GM12891 (cell line): ENCODE measurements at places on chromosomes 1 and 21.

GRCh38 chr1:84398175-84399155 is at the start of gene DNASE2B:
Gene DNASE2B, plus strand, starts transcription at chr1:84398484. Its CDS starts 81 bp downstream, at chr1:84398565.
- no peak for DNase-seq

DNA sequence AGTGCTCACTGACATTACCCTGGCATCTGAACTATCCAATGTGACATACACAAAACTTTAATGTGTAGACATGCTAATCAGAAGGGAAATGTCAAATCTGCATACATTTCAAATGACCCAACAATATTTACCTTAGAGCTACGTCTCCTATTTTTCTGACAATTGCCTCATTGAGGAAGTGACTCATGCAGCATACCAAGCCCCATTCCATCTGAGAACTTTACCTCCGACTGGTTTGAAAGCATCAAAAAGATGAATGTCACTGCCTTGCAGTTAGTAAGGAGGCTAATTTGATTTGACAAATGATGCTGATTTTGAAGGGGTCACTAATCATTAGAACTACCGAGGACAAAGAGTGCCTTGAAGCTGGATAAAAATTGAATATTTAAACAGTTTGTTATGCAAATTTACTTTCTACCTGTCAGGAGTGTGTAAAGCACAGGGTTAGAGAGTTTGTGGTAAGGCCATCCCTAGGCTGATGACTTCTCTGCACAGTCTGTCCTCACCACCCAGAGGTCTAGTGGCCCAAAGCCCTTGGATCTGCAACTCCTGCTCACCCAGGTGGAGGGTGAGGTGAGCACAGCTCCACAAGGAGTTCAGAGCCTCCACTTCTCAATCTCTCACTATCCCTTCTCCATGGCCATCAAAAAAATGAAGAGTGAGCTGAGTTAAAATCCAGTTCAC is 500.3 kb upstream of the C1orf87 start:
- no peak for DNase-seq

DNA sequence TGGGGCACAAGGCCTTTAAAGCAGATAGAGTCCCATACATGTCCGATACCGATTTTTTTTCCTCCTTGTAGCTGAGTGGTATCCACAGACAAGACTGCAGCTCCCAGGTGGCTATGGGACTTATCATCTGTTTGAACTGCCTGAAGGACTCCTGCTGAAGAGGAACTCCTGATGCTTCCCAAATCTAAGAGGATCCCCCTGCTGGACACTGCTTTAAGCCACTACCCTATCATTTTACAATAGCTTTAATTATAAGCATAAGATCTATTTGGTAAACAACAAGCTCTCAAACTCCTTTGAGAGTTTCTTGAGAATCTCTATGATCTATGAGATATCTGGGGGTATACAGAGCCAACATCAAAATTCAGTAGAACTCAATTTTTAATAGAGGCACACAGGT is 11.7 kb downstream of the NDC1 start:
- DNase-seq, result no peak

DNA sequence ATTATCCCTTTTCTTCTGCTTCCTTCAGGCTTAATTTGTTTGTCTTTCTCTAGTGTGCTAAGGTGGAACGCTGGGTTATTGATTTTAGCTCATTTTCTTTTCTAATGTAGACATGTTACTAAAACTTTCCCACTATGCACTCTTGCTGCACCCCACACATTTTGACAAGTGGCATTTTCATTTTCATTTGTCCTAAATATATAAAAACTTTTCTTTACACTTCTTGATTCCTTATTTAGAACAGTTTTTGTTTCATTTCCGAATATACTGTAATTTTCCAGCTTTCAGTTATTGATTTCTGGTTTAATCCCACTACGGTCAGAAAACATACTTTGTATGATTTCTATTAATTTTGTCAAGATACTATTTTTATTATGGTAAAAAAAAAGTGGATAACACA is 25.3 kb downstream of the SH3BP5L start:
- no peak for DNase-seq

GRCh38 chr1:244052728-244053312 is 1.7 kb downstream of the ZBTB18 start:
- DNase-seq, result no peak

DNA sequence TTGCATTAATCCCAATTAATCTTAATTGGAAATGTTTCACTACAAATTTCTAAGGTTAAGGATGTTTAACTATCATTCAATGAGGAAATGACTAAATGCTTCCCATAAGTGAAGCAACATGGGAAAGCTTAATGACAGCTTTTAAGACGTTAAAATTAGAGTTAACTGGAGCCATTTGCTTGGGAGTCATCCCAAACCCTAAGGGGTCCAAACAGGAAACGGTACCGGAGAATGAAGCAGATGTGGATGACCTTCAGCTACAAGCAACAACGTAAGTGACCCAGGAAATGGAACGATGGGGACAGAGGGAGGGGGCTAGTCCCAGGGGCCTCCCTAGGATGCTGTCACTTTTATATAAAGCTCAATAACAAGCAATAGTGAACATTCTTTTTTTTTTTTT is 62.2 kb downstream of the CAPZB start:
- no peak for DNase-seq

DNA sequence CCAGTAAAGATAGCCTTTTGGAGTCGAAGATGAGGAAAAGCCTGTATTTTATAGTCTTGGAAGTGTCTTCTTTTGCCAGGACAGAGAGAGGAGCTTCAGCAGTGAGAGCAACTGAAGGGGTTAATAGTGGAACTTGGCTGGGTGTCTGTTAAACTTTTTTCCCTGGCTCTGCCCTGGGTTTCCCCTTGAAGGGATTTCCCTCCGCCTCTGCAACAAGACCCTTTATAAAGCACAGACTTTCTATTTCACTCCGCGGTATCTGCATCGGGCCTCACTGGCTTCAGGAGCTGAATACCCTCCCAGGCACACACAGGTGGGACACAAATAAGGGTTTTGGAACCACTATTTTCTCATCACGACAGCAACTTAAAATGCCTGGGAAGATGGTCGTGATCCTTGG is at the start of gene VCAM1:
Gene VCAM1, plus strand, starts transcription at position 253 of the 400 bp plus-strand sequence. Its CDS starts 119 bp downstream, at position 372.
- DNase-seq, result no peak

DNA sequence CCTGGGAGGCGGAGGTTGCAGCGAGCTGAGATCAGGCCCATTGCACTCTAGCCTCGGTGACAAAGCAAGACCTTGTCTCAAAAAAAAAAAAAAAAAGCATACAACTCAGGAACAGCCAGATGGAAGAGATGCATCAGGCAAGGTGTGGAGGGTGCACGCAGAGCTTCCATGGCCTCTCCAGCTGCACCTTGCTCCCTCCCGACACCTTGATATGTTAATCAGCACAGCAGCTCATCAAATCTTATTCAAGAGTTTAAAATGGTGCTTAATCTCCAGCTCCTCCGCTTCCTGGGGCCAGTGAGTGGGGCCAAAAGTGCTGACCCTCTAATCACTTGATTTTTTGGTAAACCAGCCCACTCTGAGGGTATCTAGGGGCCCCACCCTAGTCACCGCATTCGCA is 29.3 kb upstream of the FAM89A start:
- no peak for DNase-seq

GRCh38 chr1:209650454-209650853 is 1.8 kb downstream of the LAMB3 start:
- DNase-seq, result no peak

GRCh38 chr1:12302798-12303447 is 73.1 kb downstream of the VPS13D start:
- no peak for DNase-seq

DNA sequence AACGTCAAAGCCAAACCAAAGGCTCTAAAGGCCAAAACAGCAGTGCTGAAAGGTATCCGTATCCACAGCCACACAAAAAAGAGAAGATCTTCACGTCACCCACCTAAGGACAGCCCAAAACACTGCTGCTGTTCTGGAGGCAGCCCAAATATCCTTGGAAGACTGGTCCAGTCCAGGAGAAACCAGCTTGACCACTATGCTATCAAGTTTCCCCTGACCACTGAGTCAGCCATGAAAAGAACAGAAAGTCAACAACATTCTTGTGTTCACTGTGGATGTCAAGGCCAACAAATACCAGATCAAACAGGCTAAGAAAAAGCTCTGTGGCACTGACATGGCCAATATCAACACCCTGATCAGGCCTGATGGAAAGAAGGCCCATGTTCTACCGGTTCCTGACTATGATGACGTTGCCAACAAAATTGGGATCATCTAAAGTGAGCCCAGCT is 32.1 kb downstream of the ARID4B start:
- no peak for DNase-seq

GRCh38 chr1:146036965-146037646 is 15.6 kb upstream of the HJV start:
- no peak for DNase-seq

- no peak for DNase-seq
These were observed 94.8 kb downstream of the ATP5PO start for GRCh38 chr21:33820798-33821197.

- DNase-seq, result no peak
These were observed 58.9 kb downstream of the VPS26C start for GRCh38 chr21:37208056-37208721.

DNA sequence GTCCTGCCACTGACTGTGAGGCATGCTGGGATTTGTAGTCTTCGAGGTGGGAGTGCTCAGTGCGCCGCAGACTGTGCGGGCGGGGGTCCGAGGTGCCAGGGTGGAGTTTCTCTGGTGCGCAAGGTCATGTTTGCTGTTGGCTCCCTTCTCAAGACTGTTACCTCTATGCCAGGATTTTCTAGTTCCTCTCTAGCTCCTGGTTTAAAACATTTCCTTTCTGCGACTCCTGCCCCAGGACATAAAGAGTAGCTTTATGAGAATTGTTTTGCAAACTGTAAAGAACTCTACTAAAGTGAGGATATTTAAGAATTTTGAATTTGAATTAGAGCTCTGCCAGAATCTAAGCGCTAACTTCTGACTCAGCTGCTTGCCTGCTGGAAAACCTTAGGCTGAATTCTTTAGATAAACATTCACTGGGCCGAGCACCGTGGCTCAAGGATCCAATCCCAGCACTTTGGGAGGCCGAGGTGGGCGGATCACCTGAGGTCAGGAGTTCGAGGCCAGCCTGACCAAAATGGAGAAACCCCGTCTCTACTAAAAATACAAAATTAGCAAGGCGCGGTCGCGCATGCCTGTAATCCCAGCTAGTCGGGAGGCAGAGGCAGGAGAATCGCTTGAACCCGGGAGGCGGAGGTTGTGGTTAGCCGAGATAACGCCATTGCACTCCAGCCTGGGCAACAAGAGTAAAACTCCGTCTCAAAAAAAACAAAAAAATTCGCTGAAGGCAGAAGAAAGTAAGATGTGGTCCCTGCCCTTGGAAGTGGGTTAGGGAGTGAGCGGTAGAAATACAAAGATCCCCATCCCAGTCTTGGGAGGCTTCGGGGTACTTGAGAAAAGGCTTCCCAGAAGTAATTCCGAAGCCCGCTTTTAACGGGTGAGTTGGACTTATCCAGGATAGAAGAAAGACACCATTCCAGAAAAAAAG is 992 bp upstream of the USP48 start:
- DNase-seq, result peak; percentile 81

DNA sequence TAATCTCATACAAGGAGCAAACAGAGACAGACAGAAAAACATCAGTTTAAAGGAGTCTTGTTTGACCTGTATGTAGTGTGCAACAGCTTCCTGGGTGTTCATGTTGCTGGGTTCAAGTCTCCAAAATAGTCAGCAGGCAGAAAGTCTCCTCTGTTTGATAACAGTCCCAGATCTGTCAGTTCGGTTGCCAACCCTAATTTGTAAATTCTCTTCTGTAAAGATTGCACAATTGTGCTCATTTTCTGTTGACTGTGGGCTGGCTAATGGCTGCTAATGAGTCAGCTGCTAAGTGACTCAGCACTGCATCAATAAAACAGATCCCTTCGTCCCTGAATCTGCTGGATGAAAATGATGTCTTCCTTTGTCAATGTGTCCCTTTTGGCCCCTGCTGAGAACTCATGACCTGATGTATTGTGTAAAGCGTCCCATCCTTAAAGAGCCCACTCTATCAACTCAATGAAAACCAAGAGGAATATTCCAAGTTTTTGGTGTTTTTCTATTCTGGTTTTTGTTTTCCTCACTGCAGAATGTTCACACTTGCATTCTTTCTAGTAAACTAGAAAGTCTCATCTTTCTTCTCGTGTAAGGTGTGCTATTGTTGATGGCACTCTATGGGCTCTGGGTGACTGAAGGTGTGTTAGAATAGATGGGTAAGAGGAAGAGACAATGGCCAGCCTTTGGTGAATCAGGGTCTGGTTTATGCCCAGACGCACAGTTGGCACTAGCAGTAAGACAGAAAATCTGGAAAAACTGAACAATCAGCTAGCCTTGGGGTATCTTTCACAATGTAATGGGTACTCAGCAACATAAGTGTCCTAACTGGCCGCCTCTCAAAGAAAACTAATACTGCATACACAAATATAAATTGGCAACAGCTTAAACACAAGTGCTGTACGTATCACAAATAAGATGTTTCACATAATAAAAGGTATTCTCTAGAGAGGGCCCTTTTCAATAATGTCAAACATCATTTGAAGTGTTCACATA is 75.1 kb upstream of the SIPA1L2 start:
- DNase-seq, result no peak

- no peak for DNase-seq
These were observed 64.3 kb upstream of the VTCN1 start for GRCh38 chr1:117275055-117275454.

DNA sequence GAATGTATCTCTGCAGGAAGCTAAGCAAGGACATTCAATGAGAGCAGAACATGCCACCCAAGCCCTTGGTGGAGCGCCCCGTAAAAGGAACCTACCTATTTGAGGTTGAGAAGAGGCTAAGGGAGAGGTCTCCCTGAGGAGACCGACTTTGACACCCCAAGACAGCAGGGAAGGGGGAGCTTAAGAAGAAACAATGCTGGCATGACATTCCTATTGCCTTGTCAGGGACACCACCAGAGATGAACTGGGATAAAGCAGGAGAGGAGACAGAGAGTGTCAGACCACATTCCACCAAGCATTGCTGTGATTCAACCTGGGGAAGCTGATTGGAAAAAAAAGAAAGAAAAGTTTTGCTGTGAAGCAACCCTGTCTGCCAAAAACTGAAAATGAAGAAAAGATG is 13.3 kb upstream of the S100A2 start:
- no peak for DNase-seq

DNA sequence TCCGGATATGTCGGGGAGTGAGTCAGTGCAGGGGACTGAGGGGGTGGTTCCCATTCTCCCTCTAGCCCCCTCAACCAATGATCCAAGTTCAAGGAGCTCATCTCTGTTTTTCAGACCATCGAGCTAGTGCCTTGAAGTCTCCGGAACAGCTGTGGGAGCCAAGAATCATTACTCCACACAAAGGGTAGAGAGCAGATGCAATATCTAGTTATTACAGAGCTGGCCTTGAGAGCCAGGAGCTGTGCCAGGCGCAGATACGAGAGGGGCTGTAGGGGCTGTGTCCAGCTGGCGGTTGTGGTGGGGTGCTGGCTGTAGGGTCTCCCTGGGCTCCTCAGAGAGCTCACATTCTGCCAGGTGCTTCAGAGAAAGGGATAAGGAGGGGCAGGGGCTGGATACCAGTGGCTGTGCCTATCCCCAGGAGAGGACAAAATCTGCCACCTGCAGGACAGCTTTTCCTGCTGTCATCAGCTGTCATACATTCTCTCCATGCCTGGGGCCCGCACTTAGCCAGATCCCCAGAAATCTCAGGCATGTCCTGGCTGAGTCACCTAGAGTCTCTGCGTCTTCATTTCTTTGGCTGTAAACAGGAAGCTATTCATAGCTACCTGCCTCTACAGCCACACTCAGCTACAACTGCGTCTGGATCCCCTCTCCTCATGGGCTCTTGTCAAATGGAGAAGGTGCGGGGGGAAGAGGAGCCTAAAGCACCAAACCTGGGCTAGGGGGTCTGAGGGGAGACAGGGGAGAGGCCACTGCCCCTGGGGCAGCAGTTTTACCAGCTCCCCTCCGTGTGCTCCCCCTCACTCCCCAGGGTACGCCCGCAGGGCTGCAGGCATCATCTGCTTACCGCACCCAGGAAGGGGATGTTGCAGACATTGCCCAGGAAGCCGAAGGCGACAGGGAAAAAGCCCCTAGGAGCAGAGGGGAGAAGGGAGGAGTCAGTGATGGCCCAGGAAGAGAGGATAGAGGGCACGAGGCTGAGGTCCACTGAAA is 2.4 kb upstream of the KISS1 start:
- DNase-seq, result no peak
